NCI-H2171 treated with DMSO at 0.1 percent for 48 hours (cell line): ENCODE measurements at places on chromosomes 11 and 22.

DNA sequence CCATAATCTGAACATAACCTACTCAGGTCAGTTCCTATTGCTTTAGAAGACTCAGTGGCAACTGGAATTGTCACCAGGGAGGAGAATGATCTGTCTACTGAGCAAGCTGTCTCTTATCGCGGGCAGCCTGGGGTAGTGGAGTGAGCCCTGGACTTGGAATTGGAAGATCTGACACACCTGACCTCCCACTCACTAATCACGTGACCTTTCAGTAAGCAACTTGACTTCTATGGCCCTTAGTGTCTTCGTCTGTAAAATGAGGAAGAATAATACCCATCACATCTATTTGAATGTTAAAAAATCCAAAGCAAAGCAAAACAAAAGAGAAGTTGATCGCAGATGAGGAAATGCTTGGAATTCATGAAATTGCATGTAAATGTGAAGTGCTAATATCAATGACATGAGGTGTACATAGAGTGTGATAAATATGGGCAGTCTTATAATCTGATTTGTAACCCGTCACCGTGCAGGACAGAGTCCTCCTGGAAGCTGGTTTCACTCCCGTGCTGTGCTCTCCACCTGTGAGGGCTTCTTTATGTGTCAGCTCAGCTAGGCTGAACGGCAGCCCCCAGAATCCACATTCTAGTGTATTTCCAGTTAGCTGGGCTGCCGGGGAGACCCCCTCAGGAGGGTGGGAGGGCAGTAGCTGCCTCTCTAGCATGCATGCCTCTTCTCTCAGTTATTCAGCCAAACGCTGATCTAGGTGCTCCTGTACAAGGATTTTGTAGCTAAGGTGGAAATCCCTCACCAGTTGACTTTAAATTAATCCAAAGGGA lies 482.9 kb downstream of the OPCML start:
- no peak for DNase-seq

GRCh38 chr11:120285256-120285655 lies 39.8 kb upstream of the TLCD5 start:
- DNase-seq, result no peak

DNA sequence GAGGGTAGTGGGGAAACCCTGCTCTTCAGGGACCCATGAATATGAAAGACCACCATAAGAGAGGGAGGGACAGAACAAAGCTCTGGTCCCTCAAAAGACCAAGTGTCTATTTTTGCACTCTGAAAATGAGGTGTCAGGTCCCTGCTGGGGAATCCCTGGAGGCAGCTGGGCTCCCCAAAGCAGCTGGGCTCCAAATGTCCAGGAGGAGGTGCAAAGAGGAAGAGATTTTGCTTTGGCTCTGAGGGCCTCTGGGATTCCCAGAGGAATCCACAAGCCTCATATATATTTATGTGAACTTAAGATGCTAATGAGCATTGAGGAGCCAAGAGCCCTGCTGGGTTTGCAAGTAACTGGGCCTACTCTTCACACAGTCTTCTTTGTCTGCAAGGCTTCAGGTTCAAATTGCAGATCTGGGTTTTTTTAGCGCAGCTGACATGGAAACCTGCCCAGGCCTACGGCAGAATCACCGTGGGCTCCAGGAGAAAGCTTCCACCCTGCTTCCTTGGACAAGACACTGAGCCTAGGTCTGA lies 26.0 kb downstream of the CLMP start:
- DNase-seq, result no peak

- DNase-seq, result no peak
Observed at GRCh38 chr11:111330234-111330893, 32.0 kb downstream of the POU2AF3 start.

- no peak for DNase-seq
Observed at GRCh38 chr11:27095059-27095458, 54.4 kb downstream of the BBOX1 start.

GRCh38 chr22:35386670-35387288 lies 5.9 kb downstream of the HMOX1 start:
- no peak for DNase-seq

DNA sequence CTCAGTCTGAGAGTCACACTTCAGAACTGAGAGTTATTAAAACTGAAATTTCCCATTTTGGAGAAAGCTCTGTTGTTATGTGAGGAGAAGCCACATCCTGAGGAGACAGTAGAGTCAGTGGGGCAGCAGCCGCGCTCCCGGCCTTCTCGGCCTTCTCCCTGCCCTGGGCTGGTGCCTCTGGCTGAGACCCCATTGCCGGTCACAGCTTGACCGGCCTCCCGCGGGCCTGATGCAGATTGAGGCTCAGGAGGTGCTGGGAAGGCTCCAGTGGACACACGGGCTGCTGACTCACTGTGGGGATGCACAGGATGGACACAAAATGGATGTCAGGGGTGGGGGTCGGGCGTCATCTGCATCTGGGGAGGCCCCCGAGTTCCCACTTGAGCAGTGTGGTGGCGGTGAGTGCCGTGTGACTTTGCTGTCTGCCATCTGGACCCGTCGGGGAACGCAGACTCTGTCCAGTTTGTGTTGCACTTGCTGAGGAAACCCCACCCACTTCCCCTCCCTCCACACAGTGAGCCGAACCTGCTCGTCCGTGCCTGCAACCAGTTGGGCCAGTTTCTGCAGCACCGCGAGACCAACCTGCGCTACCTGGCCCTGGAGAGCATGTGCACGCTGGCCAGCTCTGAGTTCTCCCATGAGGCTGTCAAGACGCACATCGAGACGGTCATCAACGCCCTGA lies 50.1 kb downstream of the MUC6 start:
- DNase-seq, result no peak

GRCh38 chr11:93059117-93059957 lies 89.9 kb downstream of the MTNR1B start:
- no peak for DNase-seq

DNA sequence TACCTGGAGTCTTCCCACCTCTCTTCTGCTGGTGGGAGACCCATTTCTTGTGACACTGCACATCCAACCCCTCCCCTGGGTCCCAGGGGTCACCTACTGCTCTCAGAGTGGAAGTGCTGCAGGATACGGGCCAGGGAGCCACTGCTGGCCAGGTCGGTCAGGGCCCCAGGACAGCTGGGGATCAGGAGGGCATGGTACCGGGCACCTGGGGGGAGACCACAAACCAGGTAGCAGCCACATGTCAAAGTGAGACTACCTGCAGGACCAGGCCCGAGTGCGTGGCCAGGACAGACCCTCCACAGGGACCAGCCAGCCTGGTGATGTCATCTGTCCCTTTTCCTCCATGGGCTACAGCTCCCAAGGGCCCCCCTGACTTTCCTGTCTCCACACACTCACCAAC lies 3.9 kb downstream of the GATD1 start:
- no peak for DNase-seq

DNA sequence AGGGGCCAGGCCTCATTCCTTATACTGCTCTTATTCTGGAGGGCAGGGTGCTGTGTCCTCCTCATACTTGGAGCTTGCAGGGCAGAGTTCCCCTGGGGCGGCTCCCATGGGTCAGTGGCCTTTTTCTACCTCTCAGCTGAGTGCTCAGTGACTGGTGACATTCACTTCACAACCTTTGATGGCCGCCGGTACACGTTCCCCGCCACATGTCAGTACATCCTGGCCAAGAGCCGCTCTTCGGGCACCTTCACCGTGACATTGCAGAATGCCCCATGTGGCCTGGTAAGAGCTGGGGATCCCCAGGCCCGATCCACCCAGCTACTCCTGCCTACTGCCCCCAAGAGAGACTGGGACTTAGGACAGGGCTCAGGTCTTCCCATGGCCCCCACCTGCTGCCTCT lies 14.5 kb downstream of the OTOG start:
- no peak for DNase-seq

DNA sequence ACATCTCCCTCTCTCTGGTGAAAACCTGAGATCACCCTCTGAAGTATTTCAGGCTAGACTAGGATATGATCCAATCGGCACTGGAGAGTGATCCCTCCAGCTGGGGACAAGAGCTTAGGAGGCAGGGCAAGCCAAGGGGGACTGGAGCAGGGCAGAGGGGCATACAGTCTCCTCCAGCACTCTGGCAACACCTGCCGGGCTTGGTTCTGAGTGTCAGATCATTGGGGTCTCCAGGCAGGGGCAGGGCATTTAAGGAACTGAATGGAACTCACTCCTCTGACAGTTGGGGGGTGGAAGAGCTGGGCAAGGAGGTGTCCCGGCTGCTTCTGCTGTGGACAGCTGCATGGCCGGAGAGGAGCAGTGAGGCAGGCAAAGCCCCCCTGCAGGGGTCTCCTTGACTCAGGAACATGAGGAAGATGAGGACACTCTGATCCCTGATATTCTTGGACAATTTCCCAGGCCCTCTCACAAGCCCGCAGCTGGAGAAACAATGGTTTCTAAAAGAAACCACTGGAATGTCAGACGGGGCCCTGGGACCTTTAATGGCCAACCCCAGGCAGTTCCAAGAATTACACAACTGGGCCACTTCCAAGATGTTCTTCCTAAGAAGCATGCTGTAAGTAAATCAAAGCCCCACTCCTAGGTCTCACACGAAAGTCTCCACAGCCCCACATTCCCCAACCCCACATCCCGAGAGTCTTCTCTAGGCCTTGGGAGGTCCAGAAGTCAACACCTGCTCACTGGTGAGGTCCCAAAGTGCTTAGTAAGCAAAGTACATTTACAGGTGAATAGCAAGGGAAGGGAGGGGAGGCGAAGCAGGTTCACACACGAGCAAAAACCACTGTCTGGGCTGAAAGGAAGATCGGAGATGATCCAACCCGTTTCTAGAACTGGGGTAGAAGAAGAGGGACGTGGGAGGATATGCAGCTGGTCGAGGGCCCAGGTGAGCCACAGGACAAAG lies 1.2 kb upstream of the CCDC86 start:
- DNase-seq, result no peak

- DNase-seq, result no peak
Observed at GRCh38 chr11:67483831-67484665, 1.2 kb downstream of the AIP start.

GRCh38 chr11:76524919-76525318 lies 80.1 kb downstream of the EMSY start:
- DNase-seq, result no peak
